Renal cortical epithelial cell (primary cell): ENCODE measurements at places on chromosomes 12 and 14.
A peak's percentile ranks its signal among the peaks of the same experiment; 100 is the strongest.

DNA sequence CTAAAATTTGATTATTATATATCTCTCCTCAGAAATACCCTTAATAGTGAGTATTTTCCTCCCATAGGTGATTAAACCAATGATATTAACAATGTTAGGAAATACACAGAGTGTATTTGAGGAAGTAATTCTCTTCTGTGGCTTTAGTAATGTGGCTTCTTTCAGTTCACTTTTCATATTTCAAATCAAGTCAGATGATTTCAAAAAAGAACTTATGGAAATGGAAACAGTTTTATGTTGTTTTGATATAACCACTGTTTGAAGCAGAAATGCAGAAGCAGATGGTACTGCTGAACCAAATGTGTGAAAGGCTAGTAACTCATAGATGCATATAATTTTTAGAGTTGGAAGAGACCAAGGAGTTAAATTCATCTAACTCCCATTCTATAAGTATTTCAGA is 1.9 kb upstream of the GPR33 start:
- no peak for DNase-seq

GRCh38 chr12:9040484-9041186 is 51.3 kb downstream of the KLRG1 start:
- DNase-seq: no peak

DNA sequence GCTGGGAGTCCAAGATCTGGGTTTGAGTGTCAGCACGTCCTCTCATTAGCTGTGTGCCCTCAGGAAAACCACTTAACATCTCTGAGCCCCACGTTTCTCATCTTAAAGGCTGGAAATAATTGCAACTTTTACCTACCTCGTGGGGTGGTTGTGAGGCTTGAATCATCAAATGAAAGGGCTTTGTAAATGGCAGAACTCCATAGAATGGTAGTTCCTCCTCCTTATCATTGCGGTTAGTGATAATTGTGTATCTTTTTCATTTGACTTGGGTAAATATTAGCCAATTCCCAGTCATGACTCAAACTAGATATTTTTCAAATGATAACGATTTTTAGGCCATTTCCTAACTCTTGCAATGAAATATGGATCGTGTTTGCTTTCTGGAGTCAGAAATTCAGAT is 205.5 kb downstream of the CHST11 start:
- DNase-seq: no peak

- peak; percentile 47 for DNase-seq
These were observed 28.8 kb upstream of the LRRC10 start for GRCh38 chr12:69639400-69640016.

DNA sequence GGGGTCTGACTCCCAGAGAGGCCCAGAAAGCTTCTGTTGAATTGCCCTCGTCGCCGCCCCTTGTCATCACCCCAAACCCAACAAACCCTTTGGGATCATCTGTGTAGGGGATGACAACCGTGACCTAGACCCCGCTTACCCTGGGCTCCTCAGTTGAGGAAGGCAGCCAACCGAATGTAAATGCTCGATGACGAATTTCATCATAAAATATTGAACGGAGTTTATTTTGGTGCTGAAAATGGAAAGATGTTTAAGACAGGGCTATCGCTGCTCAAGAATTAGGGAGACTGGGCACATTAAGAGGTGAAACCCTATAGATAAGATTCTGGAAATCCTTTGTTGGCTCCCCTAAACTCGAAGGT is 512 bp downstream of the ACTR10 start:
- no peak for DNase-seq

- peak; percentile 27 for DNase-seq
These were observed 75.7 kb downstream of the HSD17B6 start for GRCh38 chr12:56838621-56839488.

GRCh38 chr12:52245962-52246569 is 13.0 kb downstream of the KRT7 start:
- no peak for DNase-seq

DNA sequence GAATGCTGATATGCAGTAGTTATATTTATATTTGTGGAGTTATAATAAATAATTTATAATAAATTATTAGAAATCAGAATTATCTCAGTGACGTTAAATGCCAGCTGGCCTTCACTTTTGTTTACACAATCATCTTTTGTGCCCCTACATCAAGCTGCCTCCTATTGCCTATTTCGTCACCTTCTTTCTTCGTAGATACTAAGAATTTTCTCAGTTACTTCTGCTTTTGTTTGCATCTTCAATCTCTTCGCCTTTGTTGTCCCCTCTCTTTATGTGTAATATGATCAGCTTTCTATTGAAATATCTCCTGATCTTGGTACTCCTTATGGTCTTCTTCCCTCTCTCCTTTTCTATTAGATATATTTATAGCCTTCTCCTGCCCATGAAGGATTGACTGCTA is 197.0 kb downstream of the ERC1 start:
- no peak for DNase-seq

- no peak for DNase-seq
These were observed 72.7 kb downstream of the DNAH10 start for GRCh38 chr12:123834845-123835244.

DNA sequence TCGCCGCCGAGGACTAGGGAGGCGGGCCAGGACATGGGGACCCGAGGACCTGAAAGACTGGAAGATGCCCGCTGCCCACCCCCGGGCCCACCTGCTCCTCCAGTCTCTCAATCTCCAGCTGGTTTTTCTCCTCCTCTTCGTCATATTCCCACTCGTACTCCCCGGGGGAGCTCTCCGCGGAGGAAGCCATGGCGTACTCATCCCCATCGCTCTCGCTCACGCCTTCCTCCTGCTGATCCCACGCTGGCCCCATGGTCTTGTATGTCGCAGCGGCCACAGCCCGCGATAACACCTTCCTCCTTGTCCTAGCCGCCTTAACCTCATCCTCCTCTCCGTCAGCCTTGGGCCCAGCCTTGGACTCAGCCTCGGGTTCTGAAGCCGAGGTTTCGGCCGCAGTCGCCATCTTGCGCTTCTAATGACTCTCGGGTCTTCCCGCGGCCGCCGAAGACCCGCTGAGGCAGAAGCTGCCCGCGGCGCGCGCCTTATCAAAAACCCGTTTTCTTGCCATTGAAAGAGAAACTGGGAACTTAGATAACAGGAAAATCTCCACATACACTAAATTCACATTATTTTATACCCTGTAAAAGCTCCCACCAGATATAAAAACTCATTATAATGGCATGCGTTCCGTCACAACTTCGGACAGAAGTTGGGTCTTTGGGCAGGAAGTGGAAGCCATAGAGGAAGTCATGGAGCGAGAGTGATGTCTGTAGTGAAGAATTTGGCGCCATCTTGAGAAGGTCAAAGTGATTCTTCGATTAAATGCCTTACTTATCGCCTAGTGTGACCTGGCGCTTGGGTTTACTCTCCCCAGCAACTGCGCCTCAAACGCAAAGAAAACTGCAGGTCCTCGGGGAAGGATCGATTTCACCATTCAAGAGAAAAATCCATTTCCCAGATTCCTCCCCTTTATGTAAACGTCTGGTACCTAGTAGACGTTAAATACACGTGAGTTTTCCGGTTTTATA is at the start of gene SART3:
TSS of gene SART3 (minus strand) at position 422 of the 968 bp plus-strand sequence. CDS start at position 403, 19 bp downstream.
- DNase-seq: peak; percentile 92

- DNase-seq: no peak
These were observed 8.2 kb upstream of the CCDC60 start for GRCh38 chr12:119326341-119326740.

- no peak for DNase-seq
These were observed 92.0 kb downstream of the EMP1 start for GRCh38 chr12:13288501-13288900.

- peak; percentile 10 for DNase-seq
These were observed 28.9 kb downstream of the RTRAF start for GRCh38 chr14:52018252-52018651.

- DNase-seq: no peak
These were observed 18.9 kb upstream of the CMKLR1 start for GRCh38 chr12:108357834-108358579.

DNA sequence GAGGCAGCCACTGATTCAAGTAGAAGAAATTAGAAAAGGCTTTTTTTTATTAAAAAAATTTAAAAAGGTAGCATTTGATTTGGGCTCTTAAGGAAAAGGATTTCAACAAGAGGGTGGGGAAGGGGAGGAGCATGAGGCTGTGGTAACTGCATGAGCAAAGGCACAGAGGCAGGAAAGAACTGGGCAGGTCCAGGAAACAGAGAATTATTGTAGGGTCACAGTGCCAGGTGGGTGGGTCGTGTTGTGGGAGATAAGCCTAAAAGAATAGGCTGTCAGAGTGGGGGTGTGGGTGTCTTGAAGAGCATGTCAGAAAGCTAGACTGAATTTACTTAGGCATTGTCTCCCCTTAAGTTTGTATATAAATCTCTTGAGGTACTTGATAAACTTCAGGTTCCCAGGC is 7.8 kb downstream of the LIMA1 start:
- DNase-seq: peak; percentile 33

GRCh38 chr14:58152014-58152857 is at the start of gene ARMH4:
Gene ARMH4 (minus strand): TSS chr14:58152213. CDS start chr14:58139358, 12,855 bp downstream.
- DNase-seq: peak; percentile 69

DNA sequence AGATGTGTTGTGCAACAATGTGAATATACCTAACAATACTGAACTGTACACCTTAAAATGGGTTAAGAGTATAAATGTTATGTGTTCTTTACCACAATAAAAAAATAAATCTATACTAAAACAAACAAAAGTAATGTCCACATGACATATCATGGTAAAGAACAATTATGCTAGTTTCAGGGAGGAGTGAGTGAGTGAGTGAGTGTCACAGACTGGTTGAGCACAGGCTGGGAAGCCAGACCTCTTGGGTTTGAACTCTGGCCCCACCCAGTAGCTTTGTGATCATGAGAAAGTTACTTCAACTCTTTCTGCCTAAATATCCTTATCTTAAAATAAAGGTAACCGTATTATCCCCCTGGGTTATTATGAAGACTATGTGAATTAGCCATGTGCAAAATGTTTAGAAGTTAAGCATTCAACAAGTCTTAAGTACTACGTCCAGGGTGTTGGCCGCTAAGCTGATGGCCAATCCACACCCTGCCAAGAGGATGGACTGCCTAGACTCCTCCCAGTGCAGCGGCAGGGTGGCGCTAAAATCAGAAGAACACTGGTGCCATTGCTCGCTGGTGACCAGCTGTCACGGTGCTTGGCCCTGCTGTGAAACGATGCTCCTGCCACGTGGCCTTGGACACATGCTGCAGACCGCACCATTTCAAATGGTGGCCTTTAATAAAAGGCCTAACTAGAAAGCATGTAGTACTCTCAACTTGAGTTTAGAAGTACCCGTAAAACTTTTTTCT is 7.3 kb downstream of the SLC2A13 start:
- no peak for DNase-seq

DNA sequence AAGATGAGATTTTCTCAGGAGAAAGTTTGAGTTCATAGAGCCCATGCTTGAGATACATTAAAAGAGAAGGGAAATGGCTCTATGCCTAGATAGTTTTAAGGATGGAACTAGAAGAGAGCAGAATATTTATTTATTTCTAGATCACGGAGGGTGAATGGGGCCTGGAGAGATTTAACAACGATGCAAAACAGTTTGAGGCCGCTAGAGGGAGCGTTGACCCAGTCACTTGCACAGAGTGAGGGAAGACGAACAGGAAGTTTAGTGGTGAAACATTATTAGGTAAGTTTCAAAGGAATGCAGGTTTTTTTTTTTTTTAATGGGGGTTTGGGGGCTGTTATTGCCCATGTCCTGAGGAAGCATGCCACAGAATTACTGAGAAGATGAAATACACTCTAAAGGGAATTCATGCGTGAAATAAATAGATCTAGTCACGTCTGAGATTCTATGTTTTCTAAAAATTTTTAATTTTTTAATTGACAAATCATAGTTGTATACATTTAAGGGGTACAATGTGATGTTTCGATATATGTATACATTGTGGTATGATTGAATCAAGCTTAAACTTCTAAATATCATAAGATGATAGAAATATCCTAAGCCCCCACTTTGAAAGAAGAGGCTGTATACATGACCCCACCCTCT is 14.8 kb upstream of the PPP1R1A start:
- peak; percentile 86 for DNase-seq

- peak; percentile 72 for DNase-seq
These were observed 104.6 kb downstream of the ITPR2 start for GRCh38 chr12:26728205-26729050.

DNA sequence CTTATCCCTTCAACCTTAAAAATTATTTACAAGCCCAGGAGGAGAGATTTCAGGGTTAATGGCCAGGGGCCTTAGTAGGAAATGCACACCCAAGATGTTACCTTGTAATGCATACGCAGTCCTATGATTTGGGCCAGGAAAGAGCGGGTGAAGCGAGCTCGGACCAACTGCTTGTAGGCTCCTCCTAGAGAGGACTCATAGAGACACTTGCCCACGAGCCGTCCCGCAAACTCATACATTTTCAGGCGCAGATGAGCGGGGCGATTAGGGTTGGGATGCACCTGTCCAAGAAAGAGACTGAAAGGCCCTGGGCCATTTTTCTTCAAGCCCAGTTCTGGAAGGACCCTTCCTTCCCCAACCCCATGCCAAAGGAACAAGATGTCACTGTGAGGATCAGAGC is 43.0 kb downstream of the AREL1 start:
- DNase-seq: no peak

GRCh38 chr12:2138294-2138693 is 85.5 kb downstream of the CACNA1C start:
- no peak for DNase-seq

GRCh38 chr12:50961708-50962107 is 9.4 kb downstream of the HIGD1C start:
- no peak for DNase-seq

DNA sequence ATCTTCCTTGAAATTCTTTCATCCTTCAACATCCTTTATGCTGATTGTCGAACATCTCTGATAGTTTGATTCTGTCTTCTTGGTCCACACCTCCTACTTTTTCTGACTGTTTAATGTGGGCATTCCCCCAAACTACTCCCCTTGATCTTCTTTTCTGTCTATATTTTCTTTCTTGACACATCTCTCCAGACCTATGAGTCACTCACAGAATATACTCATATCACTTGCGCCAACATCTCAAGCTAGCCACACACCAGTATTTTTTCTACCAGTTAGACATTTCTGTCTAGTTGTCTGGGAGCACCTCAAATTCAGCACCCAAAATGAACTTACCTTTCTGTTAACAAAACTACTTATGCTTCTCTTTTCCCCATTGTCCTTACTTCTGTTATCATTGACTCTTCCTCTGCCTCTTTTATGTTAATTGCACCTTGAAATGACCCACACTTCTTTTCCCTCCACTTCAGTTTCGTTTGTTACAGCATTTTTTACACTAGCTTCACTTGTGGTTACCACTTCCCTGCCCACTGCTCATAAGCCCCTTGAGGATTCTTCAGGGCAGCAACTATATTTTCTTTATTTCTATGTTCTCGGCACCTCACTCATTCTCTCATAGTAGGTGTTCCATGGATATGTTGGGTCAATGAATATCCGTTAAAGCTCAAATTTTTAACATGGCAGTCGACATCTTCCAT is 33.5 kb downstream of the TSHR start:
- no peak for DNase-seq

DNA sequence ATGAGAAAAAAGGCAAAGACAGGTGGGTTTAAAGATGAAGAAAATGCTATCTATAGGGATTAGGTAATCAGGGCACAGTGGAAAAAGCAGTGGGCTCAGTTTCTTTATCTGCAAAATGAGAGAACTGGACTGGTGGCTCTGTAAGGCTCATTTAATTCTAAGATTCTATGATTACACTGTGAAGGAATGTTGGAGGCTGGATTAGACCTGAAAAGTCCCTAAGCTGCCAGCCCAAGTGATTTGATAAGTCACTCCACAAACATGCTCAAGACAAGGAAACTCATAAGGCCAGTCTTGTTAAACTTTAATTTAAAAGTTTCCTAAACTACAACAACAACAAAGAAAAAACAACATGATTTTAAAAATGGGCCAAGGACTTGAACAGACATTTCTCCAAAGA is 75.1 kb downstream of the DCAF5 start:
- peak; percentile 99 for DNase-seq
